ENCODE measurements at places on chromosomes 7 and 10. TPM values are rescaled to one million over a fixed set of nuclear protein-coding genes. Genes with fewer than 3 reads are reported as not detected.

DNA sequence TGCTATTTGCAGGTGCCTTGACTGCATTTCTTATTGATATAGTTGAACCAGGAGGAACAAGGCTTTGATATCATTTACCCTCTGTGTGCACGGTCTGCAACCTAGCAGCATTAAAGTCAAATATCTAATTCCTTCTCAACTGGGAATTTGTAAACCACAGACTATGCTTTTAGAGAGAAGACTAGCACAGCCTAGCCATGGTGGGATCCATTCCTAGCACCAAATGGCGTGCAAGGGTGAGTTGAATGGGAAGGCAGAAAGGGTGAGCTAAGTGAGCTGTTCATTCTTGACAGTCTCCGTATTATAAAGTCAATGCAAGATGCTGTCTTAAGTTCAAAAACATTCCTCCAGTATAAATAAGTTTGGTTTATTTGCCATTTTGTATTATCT, 2.9 kb downstream of the ZNF365 start:
- DNase-seq: no peak

LRRC4 gene
- 10.1 TPM for polyA plus RNA-seq

GRCh38 chr7:155362380-155363145, 64.9 kb downstream of the INSIG1 start:
- no peak for DNase-seq

DNA sequence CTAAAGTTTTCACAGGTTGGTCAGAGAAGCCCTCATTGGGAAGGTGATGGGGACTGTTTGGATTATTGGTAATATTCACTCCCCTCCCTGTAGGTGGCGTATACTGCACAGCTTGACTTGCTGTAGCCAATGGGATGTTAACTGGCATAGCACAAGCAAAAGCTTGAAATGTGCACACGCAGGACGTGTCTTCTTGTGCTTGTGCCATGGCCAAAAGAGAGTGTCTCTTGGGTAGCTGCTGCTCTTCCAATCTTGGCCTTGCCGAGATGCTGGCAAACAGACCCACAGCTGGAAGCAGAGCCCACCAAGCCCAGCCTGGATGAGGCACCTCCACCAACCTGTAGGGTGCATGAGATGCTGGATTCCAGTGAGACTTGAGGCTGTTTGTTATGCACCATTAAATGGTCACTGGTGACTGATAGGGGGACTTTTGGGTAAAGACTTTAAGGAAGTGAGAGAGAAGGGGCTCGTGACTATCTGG, 266.0 kb downstream of the GRID1 start:
- DNase-seq: no peak

DNA sequence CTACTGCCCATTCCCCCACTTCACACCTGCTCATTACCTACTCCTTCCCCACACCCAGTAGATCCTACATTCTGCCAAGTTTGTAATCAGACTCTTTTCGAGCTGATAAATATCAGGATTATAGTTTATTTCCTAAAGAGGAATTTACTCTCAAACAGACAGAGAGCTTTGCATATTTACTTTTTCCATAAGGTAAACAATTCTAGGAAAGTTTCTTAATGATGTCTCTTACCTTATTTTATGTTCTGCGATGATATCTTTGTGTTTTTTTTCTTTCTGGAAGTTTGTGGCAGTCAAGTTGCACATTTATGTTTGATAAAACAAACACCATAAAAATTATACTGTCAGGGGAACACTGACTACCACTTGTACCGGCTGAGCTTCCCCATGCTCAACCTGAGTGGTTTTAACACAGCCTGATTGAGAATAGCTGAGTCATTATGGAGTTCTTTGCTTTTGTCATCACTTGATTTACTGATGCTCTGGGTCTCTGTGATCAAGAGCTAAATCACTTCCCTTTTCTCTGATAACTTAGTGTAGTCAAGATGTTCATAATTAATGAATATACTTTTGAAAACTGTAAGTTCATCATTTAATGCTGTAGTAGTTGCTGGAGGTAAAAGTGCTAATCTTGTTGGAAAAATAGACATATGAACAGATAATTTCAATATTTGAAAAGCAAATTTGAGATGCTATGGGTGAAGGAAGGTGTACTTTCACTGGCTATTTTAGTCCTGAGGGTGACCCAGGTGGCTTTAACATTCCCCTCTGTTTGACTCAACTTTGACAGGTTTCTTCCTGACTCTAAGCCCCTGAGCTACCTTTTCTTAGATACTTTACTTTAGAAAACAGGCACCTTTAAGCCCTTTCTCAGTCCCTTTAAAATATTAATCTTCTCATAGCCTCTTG, 1034.5 kb upstream of the LRRTM3 start:
- DNase-seq: no peak

DNA sequence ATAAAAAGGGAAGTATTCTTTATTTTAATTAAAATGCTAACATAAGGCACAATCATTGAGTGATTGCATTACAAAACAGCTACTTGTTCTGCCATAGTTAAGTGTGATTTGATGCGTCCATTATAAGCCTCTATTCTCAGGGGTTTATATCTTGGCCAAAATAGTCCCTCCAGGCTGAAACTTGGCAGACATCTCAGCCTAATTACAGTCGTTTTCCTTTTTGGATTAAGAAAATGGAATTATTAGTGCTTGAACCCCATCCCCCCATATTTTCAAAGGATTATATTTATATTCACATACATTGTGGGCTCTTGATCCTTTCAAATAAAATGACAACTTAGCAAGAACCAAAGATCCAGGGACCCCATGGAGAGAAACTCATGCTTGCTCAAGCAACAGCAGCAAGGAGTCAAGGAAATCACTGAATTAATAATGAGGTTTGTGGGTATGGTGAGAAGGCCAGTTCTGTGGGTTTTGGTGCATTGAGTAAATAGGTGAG, 66.7 kb upstream of the NEUROD6 start:
- no peak for DNase-seq

DNA sequence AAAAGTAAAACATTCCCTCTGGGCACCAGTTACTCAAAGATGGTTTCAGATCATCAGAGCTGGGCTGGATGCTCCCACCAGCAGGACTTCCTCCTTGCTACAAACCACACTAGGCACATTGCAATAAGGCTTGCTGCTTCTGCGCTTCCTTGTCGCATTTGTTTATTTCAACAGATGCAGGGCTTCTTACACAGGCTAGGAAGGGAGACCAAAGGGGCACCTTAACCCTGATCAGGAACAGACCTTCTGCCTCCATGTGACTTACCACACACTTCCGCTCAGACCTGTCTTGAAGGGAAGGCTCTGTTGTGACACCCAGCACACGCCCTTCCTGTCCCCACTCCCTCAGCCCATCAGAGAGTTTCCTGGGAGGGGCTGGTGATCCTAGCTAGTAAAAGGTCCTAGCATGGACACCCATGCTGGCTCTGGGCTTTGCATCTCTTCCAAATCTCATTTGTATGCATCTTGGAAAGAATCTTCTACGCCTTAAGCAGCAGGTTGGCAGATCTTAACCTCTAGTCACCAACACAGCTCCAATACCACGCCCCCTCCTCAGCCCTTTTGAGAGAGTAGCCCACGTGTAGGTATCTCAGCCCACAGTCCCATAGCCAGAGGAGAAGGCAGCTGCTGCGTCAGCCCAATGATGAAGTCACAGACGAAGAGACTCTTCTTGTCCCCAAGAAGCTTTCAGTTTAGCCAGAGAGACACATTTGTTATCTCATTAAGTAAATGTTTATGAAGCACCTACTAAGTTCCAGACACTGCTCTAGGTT, 47.1 kb upstream of the SVIL start:
- no peak for DNase-seq

GRCh38 chr10:128865436-128866195, 601.4 kb upstream of the MGMT start:
- no peak for DNase-seq

- DNase-seq: no peak
Measured at GRCh38 chr10:1978584-1978983, 241.3 kb upstream of the ADARB2 start.

DNA sequence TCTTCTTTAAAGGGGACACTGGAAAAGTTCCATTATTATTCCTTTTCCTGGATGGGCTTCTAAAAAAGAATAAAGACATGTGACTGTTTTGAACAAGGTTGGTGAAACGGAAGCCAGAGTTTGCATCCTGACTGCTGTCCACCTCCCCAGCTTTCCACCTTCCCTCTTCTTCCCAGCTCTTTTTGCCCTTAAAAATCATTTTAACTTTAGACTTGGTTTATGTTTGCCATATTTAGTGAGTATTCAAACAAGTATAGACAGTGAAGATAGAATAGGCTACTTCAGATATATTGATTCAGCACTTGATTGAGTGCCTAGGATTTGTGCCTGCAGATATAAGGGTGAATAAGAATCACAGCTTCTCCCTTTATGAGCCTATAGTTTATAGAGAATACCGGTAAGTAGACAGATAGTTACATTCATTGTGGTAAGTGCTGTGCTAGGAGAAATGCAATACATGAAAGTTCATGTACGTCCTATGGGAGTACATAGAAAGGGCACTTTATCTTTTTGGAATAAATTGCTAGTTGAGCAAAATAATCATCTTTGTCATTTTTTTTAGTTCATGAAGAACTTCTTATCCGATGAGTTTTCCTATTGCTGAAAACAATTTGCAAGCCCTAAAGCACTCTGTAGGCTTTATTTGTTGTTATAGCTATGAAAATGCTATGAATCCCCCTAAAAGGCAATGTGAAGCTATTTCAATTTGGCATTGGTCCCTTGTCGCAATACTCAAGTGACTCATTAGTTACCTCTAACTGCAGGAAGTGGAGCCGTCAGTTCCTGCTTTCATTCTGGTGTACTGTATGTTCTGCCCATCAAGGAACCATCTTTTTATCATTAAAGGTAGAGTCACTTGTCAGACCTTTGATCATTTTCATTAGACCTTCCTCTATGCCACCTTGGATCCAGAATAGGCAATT, 57.2 kb upstream of the STRIP2 start:
- DNase-seq: no peak

DNA sequence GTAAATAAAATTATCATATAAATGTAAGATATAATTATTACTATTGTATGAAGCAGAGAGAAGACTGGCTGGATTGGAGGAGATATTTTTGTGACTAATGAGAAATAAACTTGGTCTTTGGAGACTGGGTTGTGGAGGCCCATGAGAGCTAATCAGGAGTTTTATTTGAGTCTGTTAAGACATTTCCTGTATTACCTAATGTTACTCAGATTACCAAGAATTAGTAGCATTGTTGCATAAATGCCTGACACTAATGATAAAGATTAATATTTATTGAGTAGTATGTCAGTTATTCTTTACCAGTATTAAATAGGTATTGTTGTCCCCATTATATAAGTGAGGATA, 7.1 kb downstream of the CCDC126 start:
- no peak for DNase-seq

DNA sequence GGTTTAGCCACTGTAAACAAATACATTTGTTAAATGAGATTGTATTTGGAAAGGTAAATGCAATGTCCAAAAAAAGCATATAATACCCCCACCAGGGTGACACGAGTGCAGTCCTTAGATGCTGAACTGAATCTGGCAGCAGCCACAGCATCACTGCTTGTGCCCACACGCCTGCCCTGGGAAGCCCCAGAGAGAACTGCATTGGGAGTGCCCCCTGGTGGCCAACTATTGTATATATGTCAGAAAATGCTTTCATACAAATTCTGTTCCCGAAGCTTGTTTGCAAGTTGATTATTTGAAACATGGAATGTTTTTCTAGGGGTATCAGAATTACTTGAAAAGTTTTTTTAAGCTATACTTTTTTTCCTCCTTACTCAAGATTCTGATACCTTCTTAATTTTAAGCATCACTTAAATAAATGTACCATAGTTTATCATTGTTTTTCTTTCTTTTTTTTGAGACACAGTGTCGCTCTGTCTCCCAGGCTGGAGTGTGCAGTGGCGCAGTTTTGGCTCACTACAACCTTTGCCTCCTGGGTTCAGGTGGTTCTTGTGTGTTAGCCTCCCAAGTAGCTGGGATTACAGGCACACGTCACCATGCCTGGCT, 50.1 kb downstream of the LANCL2 start:
- no peak for DNase-seq

GRCh38 chr7:138510003-138510402, 49.9 kb downstream of the TRIM24 start:
- DNase-seq: no peak

AMPH gene
- 19.7 TPM for polyA plus RNA-seq

GRCh38 chr7:103541026-103541425, 95.0 kb upstream of the SLC26A5 start:
- DNase-seq: no peak

MPP7 gene
- polyA plus RNA-seq: 8.6 TPM

DNA sequence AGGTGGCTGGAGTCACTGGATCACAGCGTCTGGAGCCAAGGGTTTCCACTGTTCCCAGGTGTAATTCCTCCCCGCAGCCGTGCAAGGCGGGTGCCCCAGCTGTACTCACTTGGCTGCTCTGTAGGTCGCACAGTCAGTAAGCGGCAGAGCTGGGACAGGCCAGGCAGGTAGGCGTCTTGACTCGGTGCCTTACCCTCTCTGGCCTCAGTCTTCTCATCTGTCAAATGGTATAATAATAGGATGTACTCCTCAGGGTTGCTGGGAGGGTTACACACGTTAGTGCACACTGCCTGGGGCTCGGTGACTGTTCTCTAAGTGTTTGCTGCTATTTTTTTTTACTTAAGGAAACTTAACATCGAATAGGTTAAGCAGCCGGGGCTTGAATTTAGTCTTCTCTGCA, 27.0 kb downstream of the MYL10 start:
- no peak for DNase-seq

DNA sequence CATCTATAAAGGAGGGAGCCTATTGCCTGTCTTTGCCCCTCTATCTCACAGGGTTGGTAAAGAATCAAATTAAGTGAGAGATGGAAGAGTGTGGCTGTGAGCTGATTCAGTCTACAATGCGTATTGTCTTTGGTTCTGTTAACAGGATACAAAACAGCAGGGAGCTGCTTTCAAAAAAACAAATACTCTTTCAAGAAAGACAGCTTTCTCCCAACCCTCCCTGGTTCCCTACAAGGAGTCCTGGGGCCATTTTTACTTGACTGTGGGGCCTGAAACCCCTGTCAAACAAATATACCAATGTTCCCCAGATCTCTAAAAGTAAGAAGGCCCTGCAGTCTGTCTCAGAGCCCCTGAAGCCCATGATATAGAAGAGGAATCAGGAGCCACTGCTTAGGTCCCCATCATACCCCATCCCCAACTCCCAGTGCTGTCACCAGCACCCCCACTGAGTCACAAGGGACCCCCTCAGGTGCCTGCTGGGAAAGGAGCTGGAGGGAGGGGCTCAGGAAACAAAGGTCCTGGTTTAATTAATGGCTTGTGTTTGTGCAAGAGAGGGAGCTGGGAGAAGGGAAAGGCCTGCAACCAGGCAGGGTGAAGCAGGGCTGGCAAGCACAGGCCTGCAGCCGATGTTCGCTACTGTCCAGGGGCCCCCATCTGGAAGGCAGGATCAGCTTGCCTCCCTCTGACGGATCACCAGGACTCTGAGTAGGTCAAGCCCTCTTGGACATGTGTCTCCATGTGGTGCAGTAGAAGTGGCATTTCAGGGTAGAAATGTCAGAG, 182.0 kb upstream of the GHITM start:
- no peak for DNase-seq

- no peak for DNase-seq
Measured at GRCh38 chr10:127982601-127983000, 75.7 kb downstream of the PTPRE start.

DNA sequence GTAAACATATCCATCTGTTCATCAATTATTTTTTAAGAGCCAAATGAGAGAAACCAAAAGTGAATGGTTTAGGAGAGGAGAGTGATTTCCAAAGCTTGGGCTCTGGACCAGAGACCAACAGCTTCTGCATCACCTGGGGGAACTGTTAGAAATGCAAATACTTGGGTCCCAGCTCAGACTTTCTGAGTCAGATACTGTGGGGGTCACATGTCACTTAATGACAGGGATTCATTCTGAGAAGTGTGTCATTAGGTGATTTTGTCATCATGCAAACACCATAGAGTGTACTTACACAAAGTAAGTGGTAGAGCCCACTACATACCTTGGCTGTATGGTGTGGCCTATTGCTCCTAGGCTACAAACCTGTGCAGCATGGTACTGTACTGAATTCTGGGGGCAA, 128.5 kb upstream of the PRR15 start:
- DNase-seq: no peak

DLX5 gene
- polyA plus RNA-seq: 0.13 TPM
